NCI-H1930 (cell line): ENCODE measurements at places on chromosomes 3 and 15.

DNA sequence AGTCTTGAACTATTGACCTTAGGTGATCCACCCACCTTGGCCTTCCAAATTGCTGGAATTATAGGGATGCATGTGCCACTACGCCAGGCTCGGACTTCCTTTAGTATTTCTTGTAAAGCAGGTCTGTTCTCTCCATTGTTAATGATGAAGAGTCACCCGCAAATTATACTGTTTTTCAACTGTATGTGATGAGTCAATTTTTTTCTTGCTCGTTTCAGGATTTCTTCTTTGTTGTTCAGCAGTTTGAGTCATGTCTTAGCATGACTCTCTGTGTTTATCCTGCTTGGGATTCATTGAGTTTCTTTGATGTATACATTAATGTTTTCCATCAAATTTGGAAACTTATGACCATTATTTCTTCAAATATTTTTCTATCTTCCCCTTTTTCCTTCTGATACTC, 28.9 kb downstream of the GRAMD1C start:
- no peak for DNase-seq

DNA sequence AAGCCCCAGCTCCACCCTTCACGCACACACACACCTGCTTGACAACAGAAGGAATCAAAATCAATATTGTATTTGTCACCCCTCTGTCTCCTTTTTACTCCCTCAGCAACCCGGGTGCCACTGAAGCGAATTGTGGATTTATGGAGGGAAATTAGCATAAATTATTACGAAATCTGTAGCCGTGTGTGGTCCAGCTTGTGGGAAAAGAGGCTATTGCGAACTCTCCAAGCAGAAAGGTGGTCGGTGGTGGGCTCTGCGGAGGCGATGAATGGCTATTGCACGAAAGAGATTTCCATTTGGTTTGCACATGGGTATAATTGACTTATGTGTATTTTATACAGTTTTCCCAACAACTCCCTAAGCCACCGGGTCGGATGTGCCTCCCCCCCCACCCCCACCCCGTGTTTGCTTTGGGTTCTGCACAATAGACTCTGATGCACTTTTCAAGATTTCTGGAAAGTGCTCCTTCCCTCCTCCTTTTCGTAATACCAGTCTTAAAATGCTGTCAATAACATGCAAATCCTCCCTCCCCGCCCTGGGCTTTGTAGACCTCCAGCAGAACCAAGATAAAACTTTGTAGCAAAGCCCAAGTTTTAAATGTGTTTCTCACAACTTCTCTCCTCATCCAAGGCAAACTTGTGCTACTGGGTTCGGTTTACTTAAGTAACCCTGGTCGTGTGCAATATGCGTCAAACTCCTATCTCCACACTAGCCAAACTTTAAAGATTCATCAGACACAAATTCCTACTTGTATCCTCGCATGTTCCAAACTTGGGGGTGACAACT, 3.1 kb upstream of the FOXB1 start:
- DNase-seq, result no peak

DNA sequence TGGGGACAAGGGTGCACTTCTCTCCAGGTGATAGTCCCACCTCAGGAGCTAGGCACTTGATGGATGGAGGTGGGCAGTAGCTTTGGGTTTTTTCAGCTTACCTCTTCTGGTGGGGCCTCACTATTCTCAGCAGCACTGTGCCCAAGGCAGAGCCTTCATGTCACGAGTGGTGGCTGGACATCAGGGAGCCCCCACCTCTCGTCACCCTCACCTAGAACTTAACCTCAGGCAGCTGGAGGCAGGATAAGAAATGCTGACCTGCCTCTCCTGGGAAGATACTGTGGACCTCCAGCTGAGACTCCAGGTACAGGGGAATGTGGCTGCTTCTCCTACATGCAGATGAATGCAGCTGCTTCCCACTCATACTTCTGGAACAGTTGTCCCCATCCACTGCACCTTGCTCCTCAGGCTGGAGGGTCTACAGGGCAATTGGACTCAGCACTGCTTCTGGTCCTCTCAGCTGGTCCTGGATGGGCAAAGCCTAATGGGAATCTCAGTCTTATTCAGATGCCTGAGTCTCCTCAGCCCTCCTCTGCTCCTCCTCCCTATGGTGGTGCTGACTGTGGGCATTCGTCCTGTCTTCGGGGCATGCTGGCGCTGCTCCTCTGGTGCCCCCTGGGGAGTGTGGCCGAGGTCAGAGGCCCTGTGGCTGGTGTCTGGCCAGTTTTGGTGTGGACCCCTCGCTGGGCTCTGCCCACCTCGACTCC, 129.9 kb downstream of the KLF13 start:
- DNase-seq, result no peak

DNA sequence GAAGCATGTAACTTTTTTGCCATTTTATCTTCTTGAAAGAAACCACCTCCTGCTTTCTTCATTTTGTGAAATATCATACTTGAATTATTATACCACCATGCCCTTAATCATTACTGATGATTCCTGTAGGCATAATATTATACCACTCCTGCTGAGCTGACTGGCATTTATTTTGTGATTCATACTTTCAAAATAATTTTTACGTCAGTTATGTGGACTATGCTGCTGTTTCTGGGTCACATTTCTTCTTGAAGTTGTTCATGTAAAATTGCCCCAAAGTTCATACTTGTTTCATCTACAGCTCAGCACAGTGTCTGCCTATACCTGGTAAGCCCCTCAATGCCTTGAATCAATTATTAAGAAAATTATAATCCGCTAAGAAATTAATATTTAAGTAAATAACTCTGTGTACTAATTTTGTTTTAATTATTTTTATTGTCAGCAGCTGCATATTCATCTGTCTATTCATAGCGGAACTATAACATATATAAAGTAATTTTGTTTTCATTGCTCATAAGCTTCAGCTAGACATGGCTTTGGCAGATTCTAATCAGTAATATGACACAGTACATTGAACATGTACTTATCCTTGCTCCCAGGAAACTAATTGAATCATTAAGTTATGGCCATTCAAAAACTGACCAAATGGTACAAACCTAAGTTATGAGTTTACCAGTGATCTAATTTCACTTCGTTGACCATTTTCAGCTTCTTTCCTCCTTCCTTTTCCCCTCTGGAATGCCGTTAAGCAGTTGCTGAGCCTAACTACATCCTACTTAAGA, 160.0 kb downstream of the NAALADL2 start:
- DNase-seq, result no peak

- no peak for DNase-seq
These were observed 456.6 kb downstream of the SHQ1 start for GRCh38 chr3:72391659-72392058.

DNA sequence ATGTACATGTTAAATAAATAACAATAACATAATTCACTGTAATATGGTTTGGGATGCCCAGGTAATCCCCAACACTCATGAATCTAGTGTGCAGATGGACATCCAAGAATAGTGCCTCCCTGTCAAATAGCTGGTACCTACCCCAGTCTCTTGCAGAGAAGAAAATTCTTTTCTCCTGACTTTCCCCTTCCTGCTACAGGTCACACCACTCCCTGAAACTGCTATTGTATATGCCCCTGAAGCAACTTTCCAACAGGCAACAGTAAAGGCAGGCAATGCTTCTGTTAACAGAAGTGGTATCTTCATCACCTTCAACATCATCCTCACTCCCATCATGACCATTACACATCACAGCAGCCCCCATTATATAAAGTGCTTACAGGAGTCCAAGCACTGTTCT, 431.6 kb downstream of the MAGI1 start:
- no peak for DNase-seq

DNA sequence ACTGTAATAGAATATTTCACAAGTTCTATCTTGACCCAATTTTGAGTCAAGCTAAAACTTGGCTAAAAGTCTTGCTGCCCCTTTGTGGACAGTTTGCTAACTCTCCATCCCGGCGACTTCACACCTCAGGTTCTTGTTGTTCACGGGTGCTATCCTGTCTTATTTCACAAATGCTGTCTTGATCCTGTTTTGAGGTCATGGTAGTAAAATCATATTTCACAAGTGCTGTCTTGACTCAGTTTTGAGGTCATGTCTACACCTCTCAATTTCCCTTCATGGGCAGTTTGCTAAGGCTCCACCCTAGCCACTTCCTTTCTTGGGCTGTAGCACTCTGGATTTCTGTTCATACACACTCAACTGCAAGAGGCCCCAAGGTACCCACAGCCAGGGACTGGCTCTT, 45.0 kb upstream of the GK5 start:
- no peak for DNase-seq

DNA sequence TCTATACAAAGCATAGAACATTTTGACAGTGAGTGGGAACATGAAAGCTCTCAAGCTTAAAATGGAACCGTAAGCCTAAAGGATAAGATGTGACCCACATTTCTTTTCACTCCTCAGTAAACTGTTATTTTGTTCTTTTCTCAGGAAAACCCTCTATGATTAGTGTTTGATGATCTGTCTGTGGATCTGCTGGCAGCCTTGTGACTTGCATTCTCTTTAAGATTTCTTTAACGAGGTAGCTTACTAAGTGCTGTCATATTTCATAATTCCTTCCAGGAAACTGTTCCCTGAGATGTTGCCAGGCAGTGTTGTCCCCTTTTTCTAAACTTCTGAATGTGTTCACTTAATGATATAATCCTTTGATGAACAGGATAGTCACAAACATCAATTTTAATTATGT, 167.6 kb downstream of the PYDC2 start:
- no peak for DNase-seq

- peak; percentile 1 for DNase-seq
These were observed 244.1 kb upstream of the PDZRN3 start for GRCh38 chr3:73868688-73869315.

GRCh38 chr3:141011232-141011996, 39.7 kb upstream of the SPSB4 start:
- peak; percentile 31 for DNase-seq

GRCh38 chr3:43786102-43786501, 95.4 kb downstream of the ABHD5 start:
- no peak for DNase-seq

DNA sequence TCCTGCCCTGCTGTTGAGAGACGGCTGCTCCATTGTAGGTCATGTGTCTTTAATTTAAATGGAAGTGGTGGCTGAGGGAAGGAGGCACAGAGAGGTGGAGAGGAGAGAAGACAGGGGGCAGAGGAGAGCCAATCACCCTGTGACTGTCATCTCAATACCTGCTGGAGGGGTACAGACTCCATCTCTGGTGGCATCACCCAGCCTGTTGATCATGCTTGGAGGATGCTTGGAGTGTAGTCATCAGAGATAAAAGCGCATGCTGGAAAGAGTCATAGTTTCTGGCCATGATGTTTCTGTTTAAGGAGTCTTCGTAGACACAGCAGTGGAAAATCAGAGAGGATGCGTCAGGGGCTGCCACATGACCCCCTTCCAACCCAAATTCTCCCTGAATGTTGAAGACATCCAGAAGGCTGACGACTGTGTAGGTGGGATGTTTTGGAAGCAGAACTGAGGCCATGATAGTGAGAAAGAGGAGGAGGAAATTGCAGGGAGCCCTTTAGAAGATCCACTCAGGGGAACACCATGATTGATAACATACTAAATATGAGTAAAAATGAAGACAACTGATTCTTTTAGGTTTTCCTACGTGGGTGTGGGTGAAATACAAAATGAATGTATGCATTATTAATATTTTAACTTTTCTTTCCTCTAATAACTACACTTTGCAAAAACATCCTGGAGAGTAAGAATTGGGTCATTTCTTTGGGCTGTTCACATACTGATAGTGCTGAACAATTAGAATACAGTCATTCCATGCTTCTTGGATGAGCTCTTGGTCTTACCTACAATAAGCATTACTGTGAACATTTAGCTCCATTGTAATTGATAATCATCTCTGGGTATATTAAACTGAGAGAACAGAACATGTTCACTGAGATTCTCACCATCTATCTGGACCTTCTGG, 210.6 kb upstream of the ATP10A start:
- no peak for DNase-seq

GRCh38 chr15:40398413-40398873, 7.2 kb upstream of the IVD start:
- DNase-seq, result no peak

DNA sequence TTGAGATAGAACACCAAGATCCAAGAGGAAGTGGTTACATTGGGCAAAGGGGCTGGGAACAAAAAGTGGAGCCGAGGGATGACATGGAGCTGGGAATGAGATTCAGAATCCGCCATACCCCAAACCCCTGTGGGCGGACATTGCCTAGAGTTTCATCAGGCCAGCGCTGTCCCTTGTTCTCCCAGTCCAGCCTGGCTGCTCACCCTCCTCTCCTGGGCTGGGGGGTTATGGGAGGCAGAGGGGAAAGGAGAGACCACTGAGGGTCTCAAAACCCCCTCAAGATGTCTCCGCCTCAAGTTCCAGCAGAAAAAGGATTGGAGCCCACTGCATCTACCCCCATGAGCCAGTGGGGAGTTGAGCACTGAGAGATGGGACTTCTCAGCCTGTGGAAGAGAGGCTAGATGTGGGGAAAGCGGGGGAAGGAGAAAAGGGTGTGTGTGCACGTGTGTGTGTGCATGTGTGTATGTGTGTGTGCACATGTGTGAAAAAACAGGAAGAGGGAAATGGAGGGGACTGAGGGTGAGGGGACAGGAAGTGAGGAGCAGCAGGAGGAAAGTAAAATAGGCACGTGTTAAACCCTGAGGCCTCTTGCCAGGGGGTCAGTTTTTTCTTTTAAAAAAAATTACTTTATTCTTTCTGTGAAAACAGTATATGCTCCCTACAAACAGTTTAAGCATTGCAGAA, 14.3 kb downstream of the GRM2 start:
- DNase-seq, result no peak

GRCh38 chr3:64456674-64457073, 231.1 kb downstream of the ADAMTS9 start:
- DNase-seq, result no peak

DNA sequence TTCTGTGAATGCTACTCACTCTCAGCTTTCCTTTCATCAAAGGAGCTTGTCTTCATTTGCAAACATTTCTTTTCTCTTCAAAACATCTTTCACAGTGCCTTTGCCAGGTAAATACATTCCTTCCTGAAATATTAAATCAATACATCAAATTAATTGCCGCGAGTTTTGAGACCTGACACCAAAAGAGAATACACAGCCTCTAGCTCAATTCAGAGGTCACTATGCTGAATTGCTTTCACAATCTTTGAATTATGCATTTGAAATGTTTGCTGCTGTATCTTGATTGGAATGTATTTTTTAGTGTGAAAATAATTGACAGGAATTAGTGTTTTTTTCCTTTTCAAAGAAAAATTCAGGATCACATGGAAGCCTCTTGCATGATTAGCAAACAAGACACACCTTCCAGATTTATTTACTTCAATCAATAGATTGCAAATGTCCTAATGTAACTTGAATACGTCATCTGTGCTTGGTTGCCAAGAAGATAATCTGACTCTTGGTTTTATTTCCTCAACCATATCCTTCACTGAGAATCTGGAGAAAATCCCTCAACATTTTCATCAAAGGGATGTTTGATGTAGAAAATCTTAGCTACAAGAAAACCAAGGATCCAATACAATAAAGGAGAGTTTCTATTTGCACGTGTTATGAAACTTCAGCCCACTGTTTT, 83.6 kb downstream of the KCNH8 start:
- DNase-seq, result no peak

GRCh38 chr15:28125673-28126651, 26.8 kb upstream of the OCA2 start:
- DNase-seq, result peak; percentile 5

- DNase-seq, result no peak
These were observed 9.6 kb upstream of the RASA2 start for GRCh38 chr3:141477224-141477623.

- DNase-seq, result no peak
These were observed 27.0 kb downstream of the PDE8A start for GRCh38 chr15:85008474-85009260.

- no peak for DNase-seq
These were observed 29.7 kb upstream of the OR4F6 start for GRCh38 chr15:101773496-101774100.

GRCh38 chr15:36415643-36416042, 163.8 kb upstream of the CDIN1 start:
- DNase-seq, result no peak

GRCh38 chr3:182626484-182627467, 166.5 kb upstream of the ATP11B start:
- DNase-seq, result no peak
